Effector memory CD8-positive, alpha-beta T cell (primary cell): ENCODE measurements at places on chromosomes 12 and 14.
A peak's percentile ranks its signal among the peaks of the same experiment; 100 is the strongest.

GRCh38 chr12:105171691-105172436, 64.1 kb downstream of the APPL2 start:
- DNase-seq: no peak

GRCh38 chr12:56389412-56389811, 26.8 kb upstream of the APOF start:
- no peak for DNase-seq

DNA sequence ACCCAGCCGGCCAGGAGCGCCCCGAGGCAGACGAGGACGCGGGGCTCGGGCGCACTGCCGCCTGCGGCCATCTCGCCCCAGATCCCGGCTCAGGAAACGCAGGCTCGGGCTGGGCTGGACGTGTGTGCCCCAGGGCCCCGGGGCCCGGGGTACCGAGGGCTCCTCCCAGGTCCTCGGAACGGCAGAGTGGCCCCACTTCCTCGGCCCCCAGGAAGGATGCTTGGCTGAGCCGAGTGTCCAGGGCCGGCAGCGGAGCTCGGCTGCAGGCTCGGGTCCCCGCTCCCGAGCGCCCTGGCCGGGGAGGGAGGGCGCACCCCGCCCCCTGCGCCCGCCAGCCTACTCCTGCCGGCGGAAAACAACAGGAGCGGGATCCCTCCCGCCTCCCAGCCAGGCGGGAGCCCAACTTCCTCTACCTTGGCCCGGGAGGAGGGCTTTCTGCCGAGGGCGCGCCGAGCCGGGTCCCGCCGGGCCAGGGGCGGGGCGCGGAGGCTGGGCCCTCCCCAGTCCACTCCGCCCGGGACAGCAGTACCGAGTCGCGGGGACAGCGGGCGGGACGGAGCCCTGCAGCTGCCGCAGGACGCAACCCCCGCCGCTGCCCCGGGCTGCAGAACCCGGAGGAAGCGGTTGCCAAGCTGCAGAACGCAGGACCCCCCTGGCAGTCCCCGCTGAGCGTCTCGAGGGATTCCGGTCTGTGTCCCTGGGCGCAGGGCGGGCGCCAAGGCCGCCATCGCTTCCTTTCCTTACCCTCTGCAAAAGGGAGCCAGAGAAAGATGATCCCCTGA, at the start of gene VSIG10:
Gene VSIG10 (minus strand): TSS at position 411 of the 782 bp plus-strand sequence. CDS start 340 bp downstream, at position 71.
- DNase-seq: peak; percentile 9

GRCh38 chr14:99512110-99512449, 30.9 kb downstream of the CCNK start:
- no peak for DNase-seq

- no peak for DNase-seq
These were observed 112.6 kb downstream of the SLC2A13 start for GRCh38 chr12:39993268-39993667.

- DNase-seq: peak; percentile 16
These were observed 45.2 kb upstream of the C14orf132 start for GRCh38 chr14:95993768-95994592.

- no peak for DNase-seq
These were observed 171.7 kb downstream of the PHLDA1 start for GRCh38 chr12:75859868-75860267.

- DNase-seq: no peak
These were observed 84.5 kb downstream of the GPR65 start for GRCh38 chr14:88089445-88089844.

DNA sequence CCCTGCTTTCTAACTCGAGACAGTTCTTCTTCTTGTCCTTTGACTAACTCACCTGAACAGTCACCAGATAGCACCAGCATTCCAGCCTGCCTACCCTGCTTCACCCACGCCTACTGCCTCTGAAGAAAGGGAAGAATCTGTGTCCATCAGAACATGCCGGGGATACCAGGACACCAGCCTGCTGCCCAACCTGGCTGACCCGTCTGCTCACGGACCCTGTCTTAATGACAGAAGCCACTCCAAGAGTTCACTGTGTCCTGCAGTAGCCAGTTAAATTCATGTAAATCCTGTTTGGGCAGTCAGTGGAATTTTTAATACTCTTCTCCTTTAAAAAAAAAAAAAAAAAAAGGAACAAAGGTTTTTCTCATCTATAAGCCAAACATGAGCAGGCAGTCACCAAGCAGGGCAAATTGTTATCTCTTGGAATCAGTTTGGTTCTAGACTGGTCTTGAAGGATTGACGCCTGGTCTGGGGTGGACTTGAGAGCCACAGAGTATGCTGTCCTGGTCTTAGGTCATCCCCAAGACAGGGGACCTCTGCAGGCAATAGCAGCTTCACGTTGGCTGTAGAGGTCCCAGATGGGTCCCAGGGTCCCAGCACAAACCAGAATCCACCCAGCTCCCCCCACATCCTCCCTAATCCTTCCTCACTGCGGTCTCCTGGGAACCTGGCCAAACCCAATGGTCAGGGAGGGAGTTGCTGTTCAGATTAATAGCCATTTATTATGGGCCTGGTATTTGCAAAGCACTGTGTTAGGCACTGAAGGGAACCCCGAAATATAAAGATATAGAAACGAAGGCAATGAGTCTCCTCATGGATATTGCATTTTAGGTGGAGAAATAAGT, 181.1 kb upstream of the HIF1A start:
- no peak for DNase-seq

- no peak for DNase-seq
These were observed 153.9 kb downstream of the PRKCH start for GRCh38 chr14:61475316-61475715.

DNA sequence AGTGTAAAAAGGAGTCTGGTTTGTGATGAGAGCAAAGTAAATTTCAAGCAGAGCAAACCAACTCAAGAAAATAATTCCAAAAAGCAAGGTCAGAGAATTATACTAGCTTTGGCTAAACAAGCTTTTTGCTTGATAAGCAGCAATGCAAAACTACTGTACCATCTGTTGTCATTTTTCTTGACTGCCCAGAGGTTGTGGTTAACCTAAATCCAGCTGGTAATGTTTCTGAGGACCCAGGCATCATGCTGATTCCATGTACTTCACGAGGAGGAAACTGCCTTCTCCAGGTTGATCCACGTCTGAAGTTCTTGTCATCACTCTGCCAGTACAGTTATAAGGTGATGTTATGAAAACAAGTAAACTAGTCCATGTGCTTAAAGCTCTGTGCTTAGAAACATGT, 185.2 kb downstream of the ACSS3 start:
- DNase-seq: no peak

DNA sequence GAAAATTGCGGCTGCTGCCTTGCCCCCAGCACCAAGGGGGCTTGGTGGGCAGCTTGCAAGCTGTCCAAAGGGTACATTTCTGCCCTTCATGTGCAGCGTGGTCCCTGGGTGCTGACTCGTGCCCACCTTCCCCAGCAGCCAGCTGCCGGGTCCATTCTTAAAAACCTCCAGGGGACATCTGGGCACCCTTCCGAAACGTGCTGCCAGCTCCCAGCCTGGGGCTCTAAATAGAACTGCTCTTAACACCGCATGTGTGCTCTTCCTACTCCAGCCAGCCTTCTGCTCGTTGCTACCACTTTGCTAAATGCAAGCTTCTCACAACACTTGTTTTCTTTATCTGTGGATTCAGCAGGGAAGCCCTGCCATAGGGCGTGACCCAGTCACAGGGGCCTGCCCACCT, 66.0 kb downstream of the RIMBP2 start:
- no peak for DNase-seq

DNA sequence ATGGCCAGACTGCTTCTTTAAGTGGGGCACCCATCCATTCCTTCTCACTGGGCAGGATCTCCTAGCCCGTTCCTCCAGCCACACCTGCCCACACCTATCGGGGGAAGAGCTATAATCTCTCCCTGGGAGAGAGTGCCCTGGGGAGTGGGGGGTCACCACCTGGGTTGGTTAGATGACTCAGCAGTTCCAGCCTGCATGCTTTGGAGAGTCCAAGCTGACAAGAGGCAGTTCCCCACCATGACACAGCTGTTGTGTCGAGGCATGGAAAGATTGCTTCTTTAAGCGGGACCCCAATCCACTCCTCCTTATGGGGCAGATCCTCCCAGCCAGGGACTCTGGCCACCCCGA, 52.6 kb upstream of the PPFIA2 start:
- DNase-seq: no peak

DNA sequence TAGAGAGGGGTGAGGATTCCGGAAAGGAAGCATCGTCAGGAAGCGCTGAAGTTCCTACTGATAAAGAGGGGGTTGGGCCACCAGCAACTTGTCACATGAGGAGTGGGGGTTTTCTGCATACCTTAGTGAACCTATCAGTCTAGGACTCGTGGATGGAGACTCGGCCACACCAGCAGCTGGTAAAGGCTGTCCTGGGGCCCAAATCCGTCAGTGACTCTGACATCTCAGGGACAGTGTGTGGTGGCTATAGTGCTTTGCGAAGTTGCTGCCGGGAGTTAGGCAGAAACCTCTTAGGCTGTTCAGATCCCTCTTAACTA, 16.4 kb downstream of the RNASE2 start:
- no peak for DNase-seq

GRCh38 chr12:39605996-39606395, 13.6 kb downstream of the ABCD2 start:
- DNase-seq: no peak

DNA sequence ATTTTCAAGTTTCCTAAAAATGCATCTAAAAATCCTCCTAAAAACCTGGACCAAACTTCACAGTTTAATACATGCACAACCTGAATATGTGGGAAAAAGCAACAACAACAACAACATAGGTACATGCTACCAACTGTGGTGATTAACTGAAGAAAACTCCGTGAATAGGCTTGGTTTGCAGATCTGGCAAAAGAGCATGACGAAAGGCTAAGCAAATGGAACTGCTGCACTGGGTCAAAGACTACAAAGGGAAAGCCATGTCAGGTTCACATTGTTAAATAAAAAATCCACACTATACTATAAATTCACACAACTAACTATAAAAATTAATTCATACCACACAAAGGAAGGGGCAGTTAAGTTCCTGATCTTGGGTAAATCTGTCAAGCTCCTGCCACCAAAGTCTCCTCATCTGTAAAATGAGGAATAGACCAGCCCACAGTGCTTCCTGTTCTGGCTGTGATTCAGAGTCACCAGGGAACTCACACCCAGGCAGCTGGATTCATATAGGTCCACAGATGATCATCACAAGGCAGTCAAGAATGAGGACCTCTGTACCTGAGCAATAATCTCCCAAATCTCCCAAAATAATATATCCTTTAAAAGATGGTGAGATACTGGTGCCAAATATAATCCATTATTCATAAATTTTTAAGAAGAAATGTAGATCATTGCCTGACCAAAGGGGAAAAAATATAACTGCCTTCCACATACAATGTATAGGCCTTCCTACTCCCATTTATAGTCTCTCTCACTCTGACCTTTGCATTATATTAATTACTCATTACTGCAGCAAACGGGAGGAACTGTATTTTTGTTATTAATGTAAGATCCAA, 7.0 kb downstream of the CORO1C start:
- no peak for DNase-seq

DNA sequence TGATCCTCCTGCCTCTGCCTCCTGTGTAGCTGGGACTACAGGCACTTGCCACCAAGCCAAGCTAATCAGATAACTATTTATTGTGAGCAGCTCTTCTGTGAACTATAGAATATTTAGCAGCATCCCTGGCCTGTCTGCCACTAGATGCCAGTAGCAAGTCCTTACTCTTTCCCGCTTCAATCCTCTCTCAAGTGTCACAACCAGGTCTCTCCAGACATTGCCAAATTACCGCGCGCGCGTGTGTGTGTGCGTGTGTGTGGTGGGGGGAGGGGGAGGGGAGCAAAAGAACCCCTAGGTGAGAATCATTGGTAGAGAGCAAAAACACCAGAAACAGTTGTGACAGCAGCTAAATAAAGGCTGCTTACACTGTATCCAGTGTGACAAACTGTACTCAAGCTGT, 49.9 kb downstream of the PPP2R5E start:
- no peak for DNase-seq

DNA sequence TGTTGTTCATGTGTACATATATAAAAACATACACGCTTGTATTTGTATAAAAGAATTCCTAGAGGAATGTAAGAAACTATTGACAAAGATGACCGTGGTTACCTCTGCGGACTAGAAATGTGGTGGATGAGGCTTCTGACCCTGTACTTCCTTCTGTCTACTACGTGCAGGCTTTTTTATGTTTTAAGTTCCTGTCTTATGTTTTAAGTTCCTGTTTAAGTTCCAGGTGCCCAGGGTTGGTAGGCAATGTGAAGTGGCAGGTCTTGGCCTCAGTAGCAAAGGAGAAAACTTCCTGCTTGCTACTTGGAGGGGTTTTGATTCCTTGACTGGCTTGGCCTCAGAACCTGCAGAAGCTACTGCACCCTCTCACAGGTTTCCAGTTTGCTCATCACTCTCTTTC, 11.6 kb downstream of the POMT2 start:
- no peak for DNase-seq

DNA sequence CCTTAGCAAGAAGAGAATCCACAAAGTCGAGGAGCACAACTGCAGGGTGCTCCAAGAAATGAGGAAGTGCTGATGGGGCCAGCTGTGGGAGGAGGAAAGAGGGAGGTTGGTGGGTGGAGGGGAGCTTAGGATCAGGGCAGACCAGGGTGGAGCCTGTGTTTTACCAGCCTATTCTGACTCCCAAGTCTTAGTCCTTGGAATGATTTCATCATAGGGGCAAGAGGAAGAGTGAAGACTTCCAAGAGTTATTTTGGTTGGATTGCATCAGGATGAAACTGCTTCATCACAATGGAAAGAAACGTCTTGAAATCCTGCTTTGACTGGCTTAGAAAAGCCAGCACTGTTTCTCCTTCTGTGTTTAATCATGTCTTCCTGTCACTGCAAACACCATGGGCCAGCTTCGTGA, 194.0 kb downstream of the DPF3 start:
- DNase-seq: no peak

DNA sequence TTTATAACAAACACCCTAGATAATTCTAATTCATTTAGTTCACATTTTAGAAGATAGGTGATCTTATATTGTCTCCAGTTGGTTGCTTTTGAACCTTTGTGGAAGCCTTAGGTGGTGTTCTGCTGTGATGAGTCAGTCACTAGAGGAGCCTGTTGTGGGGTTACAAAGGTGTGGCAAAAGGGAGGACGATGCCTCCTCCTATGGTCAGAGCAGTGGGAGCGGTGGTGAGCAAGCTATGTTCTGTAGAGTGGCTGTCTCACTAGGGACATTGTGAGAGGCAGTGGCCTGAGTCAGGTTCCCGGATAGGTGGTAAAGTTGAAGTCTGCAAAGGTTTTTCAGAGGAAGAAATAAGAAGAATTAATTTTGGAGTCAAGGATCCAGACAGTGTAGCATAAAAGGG, 71.6 kb upstream of the USP44 start:
- no peak for DNase-seq

DNA sequence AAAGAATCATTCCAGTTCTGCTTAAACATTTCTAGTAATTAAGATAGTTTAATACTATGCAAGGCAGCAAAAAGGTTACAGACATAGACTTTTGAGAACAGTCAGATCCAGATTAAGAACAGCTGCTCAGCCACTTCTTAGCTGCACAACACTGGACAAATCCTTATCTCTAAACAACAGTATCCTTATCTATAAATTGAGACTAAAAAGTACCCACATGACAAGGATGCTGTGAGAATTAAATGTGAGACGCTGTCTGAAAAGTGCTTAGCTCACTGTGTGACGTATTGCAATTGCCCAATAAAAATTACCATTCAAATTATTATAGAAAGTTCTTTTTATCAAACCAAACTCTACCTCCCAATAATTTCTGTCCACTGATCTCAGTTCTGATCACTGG, 35.5 kb downstream of the BORCS5 start:
- no peak for DNase-seq
